Sigmoid colon (tissue), 7 donors: ENCODE measurements at places on chromosomes 16 and 17. TPM values are rescaled to one million over a fixed set of nuclear protein-coding genes. Genes with fewer than 3 reads are reported as not detected.

The ABHD15 gene
- total RNA-seq = 8.4 TPM

The CA10 gene
- total RNA-seq = 0.28 TPM

The KRT32 gene
- not detected for total RNA-seq

The DBNDD1 gene
- 2.0 TPM for total RNA-seq

The FAM222B gene
- total RNA-seq = 11.9 TPM

The GPATCH8 gene
- 43.2 TPM for total RNA-seq

The NKD1 gene
- 11.8 TPM for total RNA-seq

The PRSS33 gene
- total RNA-seq = not detected

The KIF19 gene
- total RNA-seq = not detected

The MYL4 gene
- not detected for total RNA-seq

The PAGR1 gene
- total RNA-seq = 25.5 TPM

The HOXB8 gene
- 0.68 TPM for total RNA-seq

The MILR1 gene
- total RNA-seq = 2.5 TPM

The RHBDF1 gene
- total RNA-seq = 21.0 TPM

The SYCE1L gene
- 2.1 TPM for total RNA-seq

The PIK3R6 gene
- 0.54 TPM for total RNA-seq

The CDRT15 gene
- not detected for total RNA-seq

The MYH2 gene
- total RNA-seq = 0.14 TPM

The KCNJ18 gene
- total RNA-seq = not detected

The MT2A gene
- 161 TPM for total RNA-seq

The SPATA32 gene
- not detected for total RNA-seq

The HYDIN gene
- total RNA-seq = 4.3 TPM

The SCNN1G gene
- not detected for total RNA-seq

The TPSG1 gene
- not detected for total RNA-seq

The PRPSAP1 gene
- total RNA-seq = 39.0 TPM

The FOXC2 gene
- total RNA-seq = 0.28 TPM

The CLEC10A gene
- total RNA-seq = 16.9 TPM

The TEN1 gene
- total RNA-seq = 14.8 TPM

The CTRL gene
- 0.71 TPM for total RNA-seq

The GRAP gene
- 2.8 TPM for total RNA-seq

The KRT33B gene
- not detected for total RNA-seq

The NDUFB10 gene
- 257 TPM for total RNA-seq

The OTOA gene
- total RNA-seq = not detected

The SYNGR2 gene
- 14.7 TPM for total RNA-seq

The SEZ6 gene
- not detected for total RNA-seq

The AGRP gene
- not detected for total RNA-seq

The SHISA9 gene
- total RNA-seq = 8.6 TPM

The GDPD1 gene
- 3.5 TPM for total RNA-seq

The PRSS27 gene
- 1.4 TPM for total RNA-seq

The DHRS7C gene
- total RNA-seq = not detected

The GID4 gene
- 25.2 TPM for total RNA-seq

The ALOX12 gene
- not detected for total RNA-seq

The RHBDL1 gene
- total RNA-seq = 0.68 TPM

The ZNF205 gene
- 16.7 TPM for total RNA-seq

The TBC1D26 gene
- not detected for total RNA-seq

The DBF4B gene
- total RNA-seq = 4.6 TPM

The LRRC75A gene
- 4.4 TPM for total RNA-seq

The KRTAP9-2 gene
- total RNA-seq = not detected

The KRT40 gene
- total RNA-seq = not detected

The SLC13A5 gene
- not detected for total RNA-seq

The PRKCB gene
- total RNA-seq = 23.4 TPM

The SDK2 gene
- total RNA-seq = 0.83 TPM

The ANKFN1 gene
- total RNA-seq = 0.36 TPM

The NEUROD2 gene
- 0.33 TPM for total RNA-seq

The SCARF1 gene
- 6.5 TPM for total RNA-seq

The CPNE7 gene
- 0.71 TPM for total RNA-seq

The TEKT1 gene
- total RNA-seq = not detected

The KRTAP17-1 gene
- not detected for total RNA-seq

The ZNF18 gene
- total RNA-seq = 6.6 TPM
